ENCODE measurements at places on chromosomes 6 and 20. TPM values are rescaled to one million over a fixed set of nuclear protein-coding genes. Genes with fewer than 3 reads are reported as not detected.

DNA sequence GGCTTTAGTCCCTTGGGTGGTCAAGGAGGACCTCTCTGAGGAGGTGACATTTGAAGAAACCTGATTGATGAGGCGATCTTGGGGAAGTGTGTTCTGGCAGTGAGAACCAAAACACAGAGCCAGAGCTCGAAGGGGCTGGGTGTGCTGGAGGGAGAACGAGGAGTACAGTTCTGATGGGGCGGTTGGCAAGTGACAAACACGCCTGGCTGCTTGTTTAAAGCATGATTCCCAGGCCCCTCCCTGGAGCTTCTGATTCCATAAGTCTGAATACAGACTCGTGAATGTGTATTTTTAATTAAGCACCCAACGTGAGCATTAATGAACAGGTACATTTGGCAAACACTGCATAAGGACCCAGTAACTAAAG lies 886 bp upstream of the NFATC2 start:
- H3K27me3 ChIP-seq, result no peaks in the 10 kb centered on the region
- no peak overlapping the region for H3K4me3 ChIP-seq
- H3K4me1 ChIP-seq, result peaks cover 25% of the 10 kb centered on the region
- H3K27ac ChIP-seq, result no peak overlapping the region
- no peaks in the 10 kb centered on the region for H3K36me3 ChIP-seq

- H3K4me3 ChIP-seq, result no peak overlapping the region
- H3K27me3 ChIP-seq, result peaks cover 19% of the 10 kb centered on the region
- DNase-seq, result no peak
- H3K36me3 ChIP-seq, result no peaks in the 10 kb centered on the region
Measured at GRCh38 chr20:59074456-59074855, 31.9 kb upstream of the PRELID3B start.

DNA sequence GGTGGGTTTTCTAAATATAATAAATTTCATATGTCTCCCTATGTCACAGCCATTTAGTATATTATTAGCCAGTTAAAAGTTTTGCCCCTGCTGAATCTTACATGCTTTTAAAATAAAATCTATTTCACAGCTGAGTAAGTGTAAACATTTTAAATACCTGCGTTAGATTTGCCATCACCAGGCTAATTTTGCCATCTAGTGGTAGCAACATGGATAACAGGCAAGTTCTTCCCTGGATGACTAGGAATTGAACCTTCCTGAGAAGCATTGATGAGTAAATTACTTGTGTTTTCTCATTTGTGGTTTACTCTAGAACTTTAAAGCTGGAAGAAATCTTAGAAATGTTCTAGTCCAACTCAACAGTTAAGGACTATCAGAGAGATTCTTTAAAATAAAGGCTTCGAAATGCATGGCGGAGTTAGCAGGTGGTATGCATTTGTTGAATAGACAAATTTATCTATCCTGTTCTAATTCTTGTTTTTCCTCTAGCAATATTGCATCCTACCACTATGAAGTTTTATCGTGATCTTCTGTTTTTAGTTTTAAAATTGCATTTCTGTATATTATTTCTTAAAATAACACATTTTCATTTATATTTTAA lies 2.6 kb downstream of the PRSS35 start:
- H3K27me3 ChIP-seq, result no peaks in the 10 kb centered on the region
- no peaks in the 10 kb centered on the region for H3K36me3 ChIP-seq
- no peak overlapping the region for H3K27ac ChIP-seq
- DNase-seq, result peak; percentile 75
- H3K4me3 ChIP-seq, result no peak overlapping the region

DNA sequence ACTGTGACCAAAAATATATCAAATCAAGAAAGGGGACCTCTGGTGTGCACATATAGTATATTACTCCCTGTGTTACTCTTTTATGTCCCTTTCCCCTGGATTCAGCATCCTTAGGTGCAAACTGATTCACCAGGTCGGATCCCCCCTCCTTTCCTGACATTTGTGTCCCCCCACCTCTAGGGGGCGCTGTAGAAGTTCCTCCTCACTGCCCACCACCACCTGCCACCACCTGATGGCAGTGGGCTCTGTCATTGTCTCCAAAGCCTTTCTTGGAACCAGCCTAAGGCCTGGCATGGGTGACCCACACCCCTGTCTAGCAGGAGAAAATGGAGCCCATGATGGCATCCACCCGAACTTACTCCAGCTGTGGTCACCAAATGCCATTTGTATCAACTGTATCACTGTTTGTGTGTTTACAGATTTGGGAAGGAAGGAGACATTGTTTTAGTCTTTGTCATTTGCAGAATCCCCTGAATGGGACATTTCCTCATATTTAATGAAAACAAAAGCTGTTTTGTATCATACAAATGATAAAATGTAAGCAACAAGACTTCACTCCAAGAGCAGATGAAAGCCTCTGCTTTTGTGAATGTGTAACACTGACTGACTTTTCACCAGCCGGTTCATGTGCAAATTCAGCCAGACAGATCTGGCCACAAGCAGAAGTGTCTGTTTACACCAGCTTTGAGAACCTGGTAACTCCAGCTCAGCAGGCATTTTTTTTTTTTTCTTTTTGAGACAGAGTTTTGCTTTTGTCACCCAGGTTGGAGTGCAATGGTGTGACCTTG lies 66.2 kb downstream of the ARMC2 start:
- DNase-seq, result no peak
- H3K4me1 ChIP-seq, result no peaks in the 10 kb centered on the region
- H3K27ac ChIP-seq, result no peak overlapping the region
- no peaks in the 10 kb centered on the region for H3K36me3 ChIP-seq
- no peak overlapping the region for H3K4me3 ChIP-seq

Gene SASH1
- 97.5 TPM for total RNA-seq

- H3K36me3 ChIP-seq, result no peaks in the 10 kb centered on the region
- DNase-seq, result no peak
- no peaks in the 10 kb centered on the region for H3K27me3 ChIP-seq
- H3K27ac ChIP-seq, result no peak overlapping the region
Measured at GRCh38 chr6:3359973-3360726, 96.7 kb downstream of the SLC22A23 start.

DNA sequence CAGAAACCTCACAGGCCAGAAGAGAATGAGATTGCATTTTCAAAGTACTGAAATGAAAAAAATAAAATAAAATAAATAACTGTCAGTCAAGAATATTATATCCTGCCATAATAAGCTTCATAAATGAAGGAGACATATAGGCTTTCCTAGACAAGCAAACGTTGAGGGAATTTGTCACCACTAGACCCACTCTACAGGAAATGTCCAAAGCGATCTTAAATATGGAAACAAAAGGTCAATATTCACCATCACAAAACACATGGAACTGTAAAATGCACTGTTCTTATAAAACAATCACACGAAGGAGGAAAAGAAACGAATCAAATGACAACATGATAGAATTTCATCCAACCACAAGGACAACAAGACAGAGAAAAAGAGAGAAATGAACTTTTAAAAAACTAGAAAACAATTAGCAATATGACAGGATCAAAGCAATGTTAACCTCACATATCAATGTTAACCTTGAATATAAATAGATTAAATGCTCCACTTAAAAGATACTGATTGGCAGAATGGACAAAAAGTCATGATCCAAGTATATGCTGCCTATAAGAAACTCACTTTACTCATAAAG lies 218.7 kb upstream of the TAB2 start:
- peaks cover 13% of the 10 kb centered on the region for H3K27me3 ChIP-seq
- H3K4me3 ChIP-seq, result no peak overlapping the region
- H3K27ac ChIP-seq, result no peak overlapping the region
- H3K36me3 ChIP-seq, result no peaks in the 10 kb centered on the region
- no peak for DNase-seq

Gene FLRT3
- 0.13 TPM for total RNA-seq

All from endothelial cell of umbilical vein (primary cell).